Stimulated activated CD4-positive, alpha-beta T cell treated with anti-CD3 and anti-CD28 coated beads, Interleukin-15, amount 100 ng/mL, for 24 hours (primary cell): ENCODE measurements at places on chromosomes 2 and 18.
A peak's percentile ranks its signal among the peaks of the same experiment; 100 is the strongest.

- no peak for DNase-seq
Measured at GRCh38 chr18:34746614-34747013, 36.5 kb downstream of the DTNA start.

- DNase-seq, result no peak
Measured at GRCh38 chr2:233449081-233449901, 95.0 kb downstream of the DGKD start.

- DNase-seq, result no peak
Measured at GRCh38 chr2:220981926-220982325, 590.2 kb downstream of the EPHA4 start.

DNA sequence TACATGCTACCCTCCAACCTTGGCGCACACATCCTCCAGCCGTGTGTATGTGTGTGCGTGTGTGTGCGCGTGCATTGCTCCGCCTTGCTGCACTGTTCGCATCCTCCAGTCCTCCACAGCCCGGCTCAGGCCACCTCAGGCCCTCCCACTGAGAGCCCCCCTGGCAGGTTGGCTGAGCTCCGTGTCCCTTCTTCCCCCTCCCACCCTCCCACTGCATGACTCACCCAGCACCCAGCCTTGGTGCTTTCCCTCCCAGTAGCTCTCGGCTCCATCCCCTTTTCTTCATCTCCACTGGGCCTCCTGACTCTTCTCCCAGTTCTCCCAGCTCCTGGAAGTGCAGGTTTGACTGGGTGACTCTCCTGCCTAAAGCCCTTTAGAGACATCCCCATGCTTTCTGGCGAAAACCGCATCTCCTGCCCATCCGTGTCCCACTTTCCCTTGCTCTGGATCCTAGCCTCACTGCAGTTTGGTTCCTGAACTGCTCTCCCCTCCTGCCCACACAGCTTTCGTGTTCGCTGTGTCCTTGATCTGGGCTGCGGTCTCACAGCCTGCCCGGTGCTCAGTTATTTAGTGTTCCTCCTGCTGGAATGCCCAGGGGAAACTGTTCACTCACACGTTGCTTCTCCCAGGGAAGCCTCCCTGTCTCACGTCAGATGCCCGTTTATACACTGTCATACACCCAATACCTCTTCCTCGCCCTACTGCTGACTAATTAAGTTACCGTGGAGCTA is 4.9 kb downstream of the TMEM177 start:
- DNase-seq, result no peak

GRCh38 chr2:43146083-43146482 is 80.3 kb downstream of the ZFP36L2 start:
- no peak for DNase-seq

DNA sequence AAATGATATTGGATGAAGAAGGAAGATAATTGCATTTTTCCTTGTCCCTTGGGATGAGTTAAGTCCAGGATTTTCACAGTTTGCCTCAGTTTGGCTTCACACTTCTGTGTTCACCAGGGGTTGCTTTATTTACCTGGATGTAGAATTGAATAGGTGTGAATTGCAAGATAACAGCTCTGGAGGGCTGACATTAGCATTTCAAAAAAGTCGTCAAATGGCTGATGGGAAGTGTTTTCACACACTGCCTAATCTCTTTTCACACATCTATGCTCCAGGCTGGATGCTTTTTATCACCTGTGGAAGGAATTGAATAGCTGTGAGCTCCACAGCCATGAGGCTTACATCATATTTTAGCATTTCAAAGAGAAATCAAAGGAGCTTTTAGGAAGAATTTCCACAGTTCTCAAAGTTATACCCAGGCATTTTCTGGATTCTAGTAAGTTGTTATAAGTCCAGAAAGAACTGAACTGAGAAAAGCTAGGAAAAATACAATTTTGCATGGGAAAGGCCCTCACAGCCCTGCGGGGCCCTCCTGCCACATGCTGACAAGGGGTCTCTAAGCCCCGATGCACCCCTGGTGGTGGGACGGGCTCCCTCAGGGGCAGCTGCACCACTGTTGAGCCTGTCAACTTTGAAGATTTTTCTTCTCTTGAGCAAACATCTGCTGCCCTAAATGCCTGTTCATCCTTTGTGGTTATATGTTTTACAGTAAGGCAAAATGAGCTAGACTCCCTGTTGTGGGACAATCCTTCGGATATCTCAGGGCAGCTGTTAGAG is 43.9 kb downstream of the TEX51 start:
- DNase-seq, result no peak

- no peak for DNase-seq
Measured at GRCh38 chr2:85772019-85772745, 18.4 kb downstream of the ATOH8 start.

GRCh38 chr2:9548506-9548905 is 7.1 kb downstream of the ADAM17 start:
- DNase-seq, result no peak

- DNase-seq, result no peak
Measured at GRCh38 chr2:15777795-15778371, 162.5 kb upstream of the MYCN start.

GRCh38 chr2:236536727-236537398 is 32.8 kb upstream of the ACKR3 start:
- peak; percentile 64 for DNase-seq

GRCh38 chr2:110900191-110900590 is 167.8 kb downstream of the ACOXL start:
- DNase-seq, result no peak

- DNase-seq, result no peak
Measured at GRCh38 chr2:67321588-67321903, 75.6 kb upstream of the ETAA1 start.

DNA sequence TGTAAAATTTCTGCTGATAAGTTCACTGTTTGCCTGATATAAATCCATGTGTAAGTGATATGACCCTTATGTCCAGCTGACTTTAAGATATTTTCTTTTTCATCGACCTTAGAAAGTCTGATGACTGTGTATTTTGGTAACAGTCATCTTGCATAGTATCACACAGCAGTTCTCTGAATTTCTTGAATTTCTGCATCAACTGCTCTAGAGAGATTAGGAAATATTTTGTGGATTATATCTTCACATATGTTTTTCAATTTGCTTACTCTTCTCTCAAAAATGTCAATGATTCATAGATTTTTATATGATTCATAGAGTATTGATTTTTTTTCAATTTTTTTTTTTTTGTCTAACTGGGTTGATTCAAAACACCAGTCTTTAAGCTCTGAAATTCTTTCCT is 945.3 kb downstream of the TRIB2 start:
- DNase-seq, result no peak

DNA sequence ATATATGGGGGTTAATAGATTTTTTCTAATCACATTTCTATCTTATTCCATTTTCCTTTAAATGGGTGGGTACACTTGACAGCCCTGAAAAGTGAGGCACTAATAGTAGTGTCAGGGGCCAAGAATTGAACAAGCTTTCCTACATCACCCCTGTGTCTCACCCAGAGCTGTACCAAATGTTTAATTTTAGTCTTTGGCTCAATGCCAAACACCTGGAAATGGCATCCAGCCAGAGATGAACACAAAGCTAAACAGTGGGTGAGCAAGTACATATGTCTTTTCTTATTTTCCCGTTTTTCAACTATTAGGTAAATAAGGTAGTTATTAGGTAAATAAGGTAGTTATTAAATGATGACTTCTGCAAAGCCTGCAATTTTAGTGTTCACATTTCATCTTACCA is 276.3 kb upstream of the ERBB4 start:
- DNase-seq, result no peak

DNA sequence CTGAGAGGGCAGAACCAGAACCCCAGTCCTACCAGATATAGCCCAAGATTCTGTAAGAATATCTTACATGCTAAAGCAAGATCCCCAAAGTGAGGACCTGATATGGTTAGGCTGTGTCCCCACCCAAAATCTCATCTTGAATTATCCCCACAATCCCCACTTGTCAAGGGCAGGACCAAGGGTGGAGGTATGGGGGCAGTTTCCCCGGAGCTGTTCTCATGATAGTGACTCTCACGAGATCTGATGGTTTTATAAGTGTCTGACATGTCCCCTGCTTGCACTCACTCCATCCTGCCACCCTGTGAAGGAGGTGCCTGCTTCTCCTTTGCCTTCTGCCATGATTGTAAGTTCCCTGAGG is 19.9 kb downstream of the TTC32 start:
- DNase-seq, result no peak

- peak; percentile 31 for DNase-seq
Measured at GRCh38 chr2:185291035-185291647, 447.5 kb upstream of the FSIP2 start.

DNA sequence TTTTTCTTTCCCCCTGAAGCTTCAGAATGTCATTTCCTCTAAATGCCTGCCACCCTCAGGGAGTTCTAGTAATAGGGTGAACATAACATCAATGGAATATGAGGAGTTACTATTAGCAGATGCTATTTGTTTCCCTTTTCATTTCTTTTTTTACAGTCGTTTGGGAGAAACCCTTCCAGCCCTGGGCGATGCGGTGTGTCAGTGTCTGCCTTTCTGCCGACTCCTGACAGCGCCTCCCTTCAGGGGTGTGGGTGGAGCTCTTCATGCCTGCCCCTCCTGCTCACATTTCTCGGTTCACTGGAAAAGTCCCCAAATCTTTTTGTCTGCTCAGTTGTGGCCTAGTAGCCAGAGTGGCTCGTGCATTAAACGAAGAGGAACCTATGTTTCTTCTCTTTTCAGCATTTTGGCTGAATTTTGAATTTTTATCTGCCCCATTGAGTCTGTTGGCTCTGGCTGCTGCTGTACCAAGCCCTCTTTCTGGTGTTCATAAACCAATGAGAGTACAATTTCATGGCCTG is 72.3 kb downstream of the FMNL2 start:
- peak; percentile 34 for DNase-seq

GRCh38 chr18:41357708-41358107 is 597.3 kb upstream of the PIK3C3 start:
- no peak for DNase-seq

GRCh38 chr2:17627434-17627833 is 86.9 kb downstream of the VSNL1 start:
- no peak for DNase-seq

GRCh38 chr2:225668606-225669266 is 269.2 kb downstream of the NYAP2 start:
- DNase-seq, result peak; percentile 3

DNA sequence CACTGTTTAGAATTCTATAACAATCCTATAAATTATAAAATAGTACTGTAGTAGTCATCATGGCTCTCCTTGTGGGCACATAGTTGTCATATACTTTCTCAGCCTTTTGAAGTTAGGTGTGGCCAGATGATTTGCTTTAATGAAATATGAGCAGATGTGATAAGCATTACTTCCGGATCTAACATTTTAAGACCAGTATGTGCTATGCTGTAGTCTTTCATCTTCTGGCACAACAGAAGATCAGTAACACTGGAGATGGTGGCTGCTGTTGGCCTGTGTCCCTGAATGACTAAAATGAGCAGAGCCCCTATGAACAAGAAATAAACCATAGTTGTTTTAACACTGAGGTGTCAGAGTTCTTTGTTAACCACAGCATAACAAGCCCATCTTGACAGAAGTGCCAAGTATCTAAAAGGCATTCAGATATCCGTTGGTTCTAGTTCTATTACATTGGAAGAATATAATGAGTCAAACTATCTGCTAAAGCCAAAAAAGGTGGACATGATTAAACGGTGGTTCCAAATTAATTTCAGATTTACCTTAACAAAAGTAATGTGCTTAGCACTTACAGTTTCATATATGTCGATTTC is 6.3 kb downstream of the MEX3C start:
- DNase-seq, result no peak

DNA sequence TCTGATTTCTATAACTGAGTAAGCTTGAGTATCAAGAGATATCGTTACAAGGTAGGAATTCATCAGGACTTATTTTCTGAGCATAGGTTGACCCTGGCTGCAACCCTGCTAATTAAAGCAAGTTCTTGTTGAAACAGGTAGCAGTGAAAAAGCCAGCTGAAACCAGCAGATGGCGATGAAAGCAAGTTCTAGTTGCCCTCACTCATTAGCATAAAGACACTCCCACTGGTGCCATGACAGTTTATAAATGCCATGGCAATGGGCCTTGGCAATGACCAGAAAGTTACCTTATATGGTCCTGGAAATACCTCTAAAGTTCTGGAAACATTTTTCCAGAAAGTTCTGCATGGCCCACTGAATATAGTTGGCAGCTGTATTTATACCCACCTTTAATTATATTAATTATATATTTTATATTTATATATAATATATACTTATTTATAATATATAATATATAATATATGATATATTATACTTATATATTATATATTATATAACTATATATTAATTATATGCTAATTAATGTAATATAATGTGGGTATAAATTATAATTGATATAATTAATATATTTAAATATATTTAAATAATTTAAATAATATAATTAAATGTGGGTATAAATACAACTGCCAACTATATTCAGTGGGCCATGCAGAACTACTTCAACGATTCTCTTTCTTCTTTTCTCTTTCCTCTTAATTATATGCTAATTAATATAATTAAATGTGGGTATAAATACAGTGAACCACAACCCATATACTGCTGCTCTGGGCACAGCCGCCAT is 188.0 kb downstream of the CDH7 start:
- DNase-seq, result peak; percentile 14

- DNase-seq, result peak; percentile 10
Measured at GRCh38 chr2:31812051-31812798, 198.6 kb downstream of the MEMO1 start.

GRCh38 chr18:68969027-68969426 is 171.1 kb downstream of the CCDC102B start:
- DNase-seq, result no peak
